ENCODE measurements at places on chromosomes 5 and 9. TPM values are rescaled to one million over a fixed set of nuclear protein-coding genes. Genes with fewer than 3 reads are reported as not detected.

The PCDHB5 gene
- total RNA-seq: 27.3 TPM

DNA sequence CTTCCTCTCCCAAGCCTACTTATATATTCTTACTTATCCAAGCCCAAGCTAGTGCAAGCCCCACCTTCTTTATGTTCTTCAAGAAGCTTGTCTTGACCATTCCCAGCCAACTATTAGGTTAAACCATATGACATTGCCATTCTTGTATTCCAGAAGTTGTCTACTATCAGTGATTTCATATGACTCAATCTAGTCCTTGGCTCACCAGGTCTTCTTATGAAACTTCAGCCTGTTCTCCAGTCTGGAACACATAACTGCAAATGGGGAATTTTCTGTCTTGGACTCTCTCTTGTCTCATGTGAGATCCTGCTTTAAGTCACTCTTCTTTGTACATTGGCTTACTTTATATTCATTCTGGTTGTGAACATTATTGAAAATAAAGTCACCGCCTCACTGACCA lies 130.7 kb downstream of the TTLL11 start:
- H3K27ac ChIP-seq: no peak overlapping the region
- no peak overlapping the region for H3K4me3 ChIP-seq
- H3K27me3 ChIP-seq: no peaks in the 10 kb centered on the region
- DNase-seq: no peak
- no peaks in the 10 kb centered on the region for H3K36me3 ChIP-seq

- no peaks in the 10 kb centered on the region for H3K27me3 ChIP-seq
- no peak for DNase-seq
These were observed 5.6 kb upstream of the IER5L start for GRCh38 chr9:129183495-129184218.

The IFT74 gene
- 7.1 TPM for total RNA-seq

DNA sequence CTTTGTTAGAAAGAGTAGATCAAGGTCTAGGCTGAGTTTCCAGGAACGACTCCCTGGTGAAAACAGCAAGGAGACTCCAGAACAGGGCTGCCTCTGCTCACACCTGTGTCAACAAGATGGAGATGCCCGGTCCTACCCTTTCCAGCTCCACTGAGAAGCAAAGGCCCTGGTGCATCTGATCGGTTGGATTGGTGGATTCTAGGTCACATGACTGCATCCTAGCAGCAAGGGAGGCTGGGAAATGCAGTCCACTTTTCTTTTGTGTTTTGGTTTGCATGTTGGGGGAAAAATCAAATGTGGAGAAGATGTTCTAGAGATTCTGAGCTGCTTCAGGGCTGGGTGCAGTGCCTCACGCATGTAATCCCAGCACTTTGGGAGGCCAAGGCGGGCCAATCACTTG lies 82.0 kb upstream of the TRIO start:
- H3K4me1 ChIP-seq: 0 out of 2 replicates have a peak, but pooled peaks cover 7% of the 10 kb centered on the region
- H3K27me3 ChIP-seq: no peaks in the 10 kb centered on the region
- no peak overlapping the region for H3K4me3 ChIP-seq

DNA sequence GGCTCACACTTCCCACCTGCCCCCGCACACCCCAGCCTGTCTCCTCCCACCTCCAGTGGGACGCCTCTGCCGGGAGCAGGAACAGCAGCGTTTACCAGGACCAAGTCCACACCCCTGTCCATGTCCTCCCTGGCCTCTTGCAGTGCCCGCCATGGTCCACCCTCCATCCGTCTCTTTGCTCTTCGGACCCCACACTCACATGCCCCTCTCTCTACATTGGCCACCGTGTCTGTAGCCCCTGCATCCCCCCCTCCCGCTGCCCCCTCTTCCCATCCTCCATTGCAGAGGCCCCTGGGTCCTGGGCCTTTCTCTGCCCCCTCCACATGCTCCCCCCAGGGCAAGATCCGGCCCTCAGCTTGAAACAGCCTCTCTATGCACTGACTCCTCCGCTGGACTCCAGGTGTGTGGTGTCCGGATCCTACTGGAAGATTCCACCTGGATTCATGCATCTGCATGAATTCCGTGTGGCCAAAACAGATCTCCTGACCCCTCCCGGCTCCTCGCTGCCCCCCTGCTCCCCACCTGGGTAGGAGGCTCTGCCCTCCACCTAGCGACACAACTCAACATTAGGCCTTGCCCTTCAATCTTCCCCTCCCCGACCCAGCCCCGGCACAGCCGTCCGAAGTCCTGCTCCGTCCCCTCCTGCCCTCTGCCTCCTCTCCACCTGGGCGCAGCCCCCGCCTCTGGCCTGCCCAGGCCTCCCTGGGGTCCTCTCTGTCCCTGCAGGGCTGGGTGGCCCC lies 168.5 kb downstream of the OLFM1 start:
- H3K27ac ChIP-seq: no peak overlapping the region
- no peak overlapping the region for H3K4me3 ChIP-seq
- H3K27me3 ChIP-seq: no peaks in the 10 kb centered on the region
- H3K4me1 ChIP-seq: no peaks in the 10 kb centered on the region
- H3K36me3 ChIP-seq: no peaks in the 10 kb centered on the region

- DNase-seq: no peak
- H3K27me3 ChIP-seq: no peaks in the 10 kb centered on the region
- no peak overlapping the region for H3K27ac ChIP-seq
- H3K36me3 ChIP-seq: peaks cover 96% of the 10 kb centered on the region
- no peak overlapping the region for H3K4me3 ChIP-seq
- peaks cover 19% of the 10 kb centered on the region for H3K4me1 ChIP-seq
These were observed 28.0 kb downstream of the TNIP1 start for GRCh38 chr5:151052836-151053235.

GRCh38 chr5:40733879-40734563 lies 21.7 kb downstream of the TTC33 start:
- no peaks in the 10 kb centered on the region for H3K27me3 ChIP-seq
- DNase-seq: no peak
- H3K36me3 ChIP-seq: no peaks in the 10 kb centered on the region
- H3K4me3 ChIP-seq: no peak overlapping the region

- H3K36me3 ChIP-seq: no peaks in the 10 kb centered on the region
- H3K27ac ChIP-seq: no peak overlapping the region
- 0 out of 2 replicates have a peak, but pooled peaks cover 5% of the 10 kb centered on the region for H3K27me3 ChIP-seq
- H3K4me1 ChIP-seq: no peaks in the 10 kb centered on the region
These were observed 16.5 kb upstream of the QRFP start for GRCh38 chr9:130912932-130913598.

The PCDHGC4 gene
- total RNA-seq: 0.22 TPM

The CCDC152 gene
- total RNA-seq: not detected

The TUSC1 gene
- not detected for total RNA-seq

The BICD2 gene
- 67.4 TPM for total RNA-seq

The FBXO4 gene
- total RNA-seq: 12.5 TPM

DNA sequence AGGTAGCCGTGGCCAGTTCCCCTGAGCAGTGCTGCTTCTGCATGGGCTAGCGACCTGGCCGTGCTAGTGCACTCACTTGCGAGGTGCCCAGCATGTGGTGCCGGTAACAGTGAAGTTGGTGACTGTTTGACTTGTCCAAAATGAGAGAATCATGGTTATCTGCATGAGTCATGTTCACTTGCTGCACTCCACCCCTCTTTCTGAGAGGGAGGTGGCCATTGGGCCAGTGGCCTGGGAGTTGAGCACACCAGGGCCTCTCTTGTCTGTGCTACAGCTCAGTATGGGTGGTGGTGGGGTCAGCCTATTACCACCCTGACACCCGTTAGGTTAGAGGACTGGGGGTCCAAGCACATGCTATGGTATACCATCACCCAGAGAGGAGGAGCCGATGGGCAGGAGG lies 55.4 kb upstream of the GARNL3 start:
- no peak for DNase-seq
- no peak overlapping the region for H3K4me3 ChIP-seq
- no peaks in the 10 kb centered on the region for H3K36me3 ChIP-seq
- no peaks in the 10 kb centered on the region for H3K27me3 ChIP-seq
- H3K4me1 ChIP-seq: no peaks in the 10 kb centered on the region
